Activated CD4-positive, CD25-positive, alpha-beta regulatory T cell (primary cell): ENCODE measurements at places on chromosomes 6 and 20.
A peak's percentile ranks its signal among the peaks of the same experiment; 100 is the strongest.

GRCh38 chr6:47630587-47630986, 67.8 kb upstream of the ADGRF4 start:
- DNase-seq = no peak

GRCh38 chr20:57964011-57964862, 254.4 kb upstream of the PMEPA1 start:
- DNase-seq = no peak

- no peak for DNase-seq
Observed at GRCh38 chr6:42400061-42400760, 51.5 kb downstream of the TRERF1 start.

- no peak for DNase-seq
Observed at GRCh38 chr6:21003780-21004541, 469.7 kb downstream of the CDKAL1 start.

- DNase-seq = no peak
Observed at GRCh38 chr6:124868481-124868880, 93.8 kb upstream of the RNF217 start.

GRCh38 chr6:157893238-157893637, 70.2 kb downstream of the SNX9 start:
- DNase-seq = peak; percentile 6

DNA sequence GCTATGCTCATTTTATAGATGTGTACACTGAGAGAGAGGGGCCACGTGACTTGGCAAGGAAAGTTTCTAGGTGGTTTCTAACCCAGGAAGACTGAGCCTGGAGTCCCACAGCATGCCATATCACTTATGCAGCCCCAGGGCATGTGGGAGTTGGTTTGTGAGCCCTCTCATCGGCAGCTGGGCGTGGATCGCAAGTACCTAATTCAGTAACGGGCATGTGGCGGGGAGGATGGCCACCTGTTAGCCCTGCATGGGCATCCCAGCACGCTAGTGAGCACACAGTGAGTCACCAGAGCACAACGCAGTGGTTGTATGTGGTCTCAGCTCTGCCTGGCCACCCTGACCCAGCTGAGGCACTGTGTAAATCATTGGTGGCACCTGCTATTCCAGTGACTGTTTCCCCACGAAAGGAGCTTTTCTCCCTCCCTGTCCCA, 88.3 kb downstream of the NINL start:
- no peak for DNase-seq

GRCh38 chr6:93580446-93580845, 161.1 kb upstream of the EPHA7 start:
- no peak for DNase-seq

- DNase-seq = no peak
Observed at GRCh38 chr6:148565930-148566663, 180.7 kb upstream of the UST start.

DNA sequence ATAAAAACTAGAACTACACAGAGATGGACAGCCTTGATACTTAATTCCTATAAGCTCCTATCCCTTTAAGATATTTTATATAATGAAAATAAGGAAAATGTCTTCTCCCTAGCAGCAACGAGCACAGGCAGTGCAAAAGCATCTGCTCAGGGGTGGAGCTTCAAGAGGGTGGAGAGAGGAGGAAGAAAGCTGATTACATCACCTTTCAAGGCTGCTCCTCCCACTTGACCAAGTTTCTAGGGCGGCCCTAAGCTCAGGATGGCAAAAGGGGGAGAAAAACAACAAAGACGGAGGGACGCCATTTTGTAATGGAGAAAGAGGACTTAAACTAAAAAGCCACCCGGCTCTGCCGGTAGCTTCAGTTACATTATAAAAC, 2.2 kb downstream of the PPP1R10 start:
- DNase-seq = peak; percentile 46

DNA sequence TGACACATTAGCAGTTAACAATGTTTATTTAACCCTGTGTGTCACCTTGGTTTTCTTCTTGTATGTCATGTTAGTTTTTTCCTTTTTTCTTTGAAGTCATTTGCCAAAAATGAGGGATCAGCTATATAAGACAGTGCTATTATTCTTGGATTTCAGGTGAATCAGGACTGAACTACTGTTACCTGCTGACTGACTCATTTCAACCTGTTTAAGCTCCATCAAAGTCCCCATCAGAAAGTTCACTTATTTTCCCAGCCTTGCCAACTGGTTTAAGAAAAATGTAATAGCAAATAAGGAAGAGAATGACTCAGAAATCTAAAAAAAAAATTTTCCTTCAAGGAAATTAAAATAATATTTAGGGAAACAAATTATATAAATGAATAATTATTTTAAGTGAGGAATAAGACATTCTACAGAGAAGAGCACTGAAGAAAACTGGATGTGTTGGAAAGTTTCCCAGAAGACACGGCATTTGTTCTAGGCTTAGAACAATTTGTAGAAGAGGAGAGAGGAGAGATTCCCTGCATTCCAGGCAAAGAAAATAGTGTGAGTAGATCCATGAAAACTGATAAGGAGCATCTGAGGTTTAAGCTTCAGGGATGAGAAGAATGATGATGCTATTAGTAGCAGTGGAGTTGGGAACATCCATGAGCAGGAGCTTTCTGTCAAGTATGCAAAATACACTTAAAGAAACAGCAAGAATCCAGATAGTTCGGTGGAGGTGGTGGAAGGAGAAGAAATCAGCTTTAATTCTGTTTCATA, 84.9 kb upstream of the SIM1 start:
- DNase-seq = no peak

DNA sequence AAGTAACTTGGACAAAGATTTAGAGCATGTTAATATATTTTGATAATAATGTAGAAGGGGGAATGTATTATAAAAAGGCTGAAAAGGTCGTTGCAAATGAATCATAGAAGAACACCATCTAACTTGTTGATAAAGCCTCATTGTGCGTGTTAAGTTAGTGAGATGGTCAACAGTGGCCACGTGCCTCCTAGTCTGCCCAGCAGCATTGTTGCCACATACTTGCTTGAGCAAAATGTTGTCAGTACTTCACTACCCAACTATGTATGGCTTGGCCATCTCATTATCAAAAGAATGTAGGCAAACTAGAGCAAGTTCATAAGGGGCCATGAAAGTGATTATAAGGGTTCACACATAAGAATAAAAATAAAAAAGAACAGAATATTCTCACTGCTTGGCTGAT, 84.6 kb downstream of the PHACTR1 start:
- no peak for DNase-seq

- DNase-seq = no peak
Observed at GRCh38 chr6:111358454-111358853, 124.6 kb downstream of the REV3L start.

DNA sequence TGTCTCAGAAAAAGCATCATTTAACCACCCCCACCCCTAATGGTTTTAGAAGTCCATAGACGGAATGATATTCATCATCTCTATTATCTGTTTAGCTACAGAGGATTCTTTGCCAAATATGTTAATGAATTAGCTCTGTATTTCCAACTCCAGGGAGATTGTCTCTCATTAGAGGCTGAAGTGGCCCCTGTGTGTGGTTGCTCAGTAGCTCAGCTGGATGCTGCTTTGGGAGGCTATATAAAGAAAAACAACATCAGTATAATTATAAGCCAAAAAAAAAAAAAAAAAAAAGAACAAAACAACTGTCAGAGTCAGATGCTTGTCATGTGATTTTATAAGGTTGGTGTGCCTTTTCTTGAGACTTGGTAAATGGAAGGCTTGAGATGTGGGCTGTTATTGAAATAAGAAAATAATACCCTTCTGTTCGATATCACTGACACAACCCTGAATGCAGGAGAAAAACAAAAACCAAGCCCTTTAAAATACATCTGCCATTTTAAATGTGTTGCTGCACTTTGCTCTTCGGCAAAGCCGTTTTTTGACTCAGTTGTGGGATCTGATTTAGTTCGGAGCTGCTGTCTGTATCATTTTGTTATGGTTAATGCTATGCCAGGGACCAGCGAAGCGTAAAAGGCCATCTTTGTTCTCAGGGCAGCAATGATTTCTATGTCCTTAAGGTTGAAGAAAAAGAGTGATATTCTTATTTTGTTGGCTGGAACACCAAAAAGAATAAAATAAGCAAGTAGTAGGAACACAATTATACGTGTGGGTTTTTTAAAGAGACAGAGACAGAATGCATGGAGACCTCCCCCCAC, 422.6 kb downstream of the QKI start:
- DNase-seq = no peak

DNA sequence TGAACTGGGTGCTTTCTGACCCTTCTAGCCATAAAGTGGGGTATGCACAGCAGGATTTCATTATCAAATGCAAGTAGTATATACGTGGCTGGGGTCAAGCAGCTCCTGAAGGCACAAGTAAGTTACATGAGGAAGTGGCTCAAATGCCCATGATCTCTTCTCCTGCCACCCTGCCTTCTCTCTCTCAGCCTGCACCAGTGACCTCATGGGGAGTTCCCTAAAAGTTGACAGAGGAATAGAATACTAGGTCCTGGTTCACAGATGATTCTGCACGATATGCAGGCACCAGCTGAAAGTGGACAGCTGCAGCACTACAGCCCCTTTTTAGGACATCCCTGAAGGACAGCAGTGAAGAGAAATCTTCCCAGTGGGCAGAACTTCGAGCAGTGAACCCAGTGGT, 282.0 kb downstream of the BCKDHB start:
- no peak for DNase-seq

DNA sequence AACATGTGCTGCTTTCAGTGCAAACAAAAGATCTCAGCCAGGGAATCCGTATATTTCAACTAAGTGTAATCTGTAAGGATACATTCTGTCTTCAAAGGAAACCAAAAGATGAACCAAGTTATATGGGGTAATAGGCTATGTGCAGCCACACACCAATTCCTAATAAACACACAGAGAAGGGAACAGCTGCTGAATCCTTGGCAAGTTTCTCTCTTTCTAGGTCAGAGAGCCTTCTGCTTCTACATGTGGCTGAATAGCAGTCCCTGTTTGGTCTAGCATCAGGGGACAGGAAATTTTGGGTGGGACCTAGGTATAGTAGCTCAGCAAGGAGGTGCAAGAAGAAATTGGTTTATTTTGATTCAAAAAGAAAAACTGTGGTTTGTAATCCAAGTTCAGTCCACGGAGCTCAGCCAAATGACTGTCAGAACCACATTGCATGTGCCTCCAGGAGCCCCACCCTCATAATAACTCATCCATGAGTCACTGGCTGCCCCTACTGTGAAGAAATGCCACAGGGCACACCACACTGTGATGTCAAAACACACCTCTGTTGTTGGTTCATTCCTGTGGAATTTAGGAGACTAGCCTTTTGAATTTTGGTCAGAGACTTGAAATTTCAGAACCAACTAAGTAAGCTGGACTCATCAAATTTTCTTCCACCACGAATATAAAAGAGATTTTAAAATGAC, 21.1 kb downstream of the SPTLC3 start:
- no peak for DNase-seq

DNA sequence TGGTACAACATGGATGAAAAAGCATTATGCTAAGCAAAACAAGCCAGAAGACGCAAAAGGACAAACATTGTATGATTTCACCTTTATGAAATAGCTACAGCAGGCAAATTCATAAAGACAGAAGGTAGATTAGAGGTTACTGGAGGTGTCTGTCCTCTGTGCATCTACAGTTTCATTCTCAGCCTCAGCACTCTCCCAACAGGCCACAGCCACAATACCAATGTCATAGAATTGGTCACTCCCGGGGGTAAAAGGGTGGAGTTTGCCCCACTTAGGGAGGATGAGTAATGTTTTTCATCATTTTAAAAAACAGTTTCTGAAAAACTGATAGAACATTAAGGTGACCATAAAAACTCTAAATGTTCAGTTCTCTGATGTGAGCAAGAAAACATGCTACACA, 17.2 kb upstream of the TMX4 start:
- DNase-seq = no peak

DNA sequence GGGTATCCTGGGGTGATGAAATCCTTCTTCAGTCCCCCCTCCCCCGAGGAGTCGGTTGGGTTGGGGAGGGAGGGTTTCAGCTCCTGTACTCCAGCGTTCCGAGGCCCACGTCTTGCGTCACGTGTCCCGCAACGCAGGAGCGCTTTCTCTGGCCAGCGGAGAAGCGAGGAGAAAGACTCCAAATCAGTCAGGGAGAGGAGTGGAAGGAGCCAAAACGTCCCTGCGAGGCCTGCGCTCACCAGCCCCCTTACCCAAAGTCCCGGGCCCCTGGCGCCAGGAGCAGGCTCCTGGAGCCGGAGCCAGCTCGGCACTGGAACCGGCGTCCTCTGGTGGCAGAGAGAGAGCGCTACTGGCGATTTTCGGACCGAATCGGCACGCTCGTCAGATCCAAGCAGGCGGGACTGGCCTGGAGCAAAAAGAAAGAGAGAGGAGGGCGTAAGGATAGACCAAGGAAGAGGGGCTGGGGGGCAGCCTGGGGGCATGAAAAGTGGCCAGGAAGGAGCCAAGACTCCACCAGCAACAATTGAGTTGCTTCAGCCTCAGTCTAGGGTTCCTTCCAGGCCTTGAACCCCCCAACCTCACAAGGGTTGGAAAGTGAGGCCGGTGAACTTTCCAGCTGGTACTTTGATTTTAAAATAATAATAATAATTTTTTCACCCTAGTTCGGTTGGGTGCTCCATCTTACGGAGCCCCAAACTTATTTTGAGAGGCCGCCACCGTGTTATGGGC, at the start of gene GNAS:
TSS of gene GNAS (plus strand) at position 174 of the 729 bp plus-strand sequence.
- DNase-seq = peak; percentile 21

- no peak for DNase-seq
Observed at GRCh38 chr6:9461188-9461587, 953.7 kb downstream of the TFAP2A start.

- DNase-seq = no peak
Observed at GRCh38 chr20:59835448-59836395, 97.7 kb downstream of the SYCP2 start.

GRCh38 chr6:97656236-97656635, 373.2 kb upstream of the MMS22L start:
- DNase-seq = no peak

- DNase-seq = no peak
Observed at GRCh38 chr20:833121-833449, 430 bp upstream of the FAM110A start.

- no peak for DNase-seq
Observed at GRCh38 chr20:56859801-56860261, 230.7 kb downstream of the TFAP2C start.

GRCh38 chr20:62216636-62217566, 3.2 kb downstream of the HRH3 start:
- DNase-seq = no peak

DNA sequence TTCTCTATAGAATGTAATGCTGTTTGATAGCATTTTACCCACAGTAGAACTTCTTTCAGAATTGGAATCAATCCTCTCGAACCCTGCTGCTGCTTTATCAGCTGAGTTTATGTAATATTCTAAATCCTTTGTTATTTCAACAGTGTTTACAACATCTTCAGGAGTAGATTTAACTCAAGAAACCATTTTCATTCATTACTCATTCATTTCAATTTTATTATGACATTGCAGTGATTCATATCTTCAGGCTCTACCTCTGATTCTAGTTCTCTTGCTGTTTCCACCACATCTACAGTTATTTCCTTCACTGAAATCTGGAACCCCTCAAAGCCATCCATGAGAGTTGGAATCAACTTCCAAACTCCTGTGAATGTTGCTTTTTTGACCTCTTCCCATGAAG, 93.7 kb downstream of the ZFAND3 start:
- no peak for DNase-seq

DNA sequence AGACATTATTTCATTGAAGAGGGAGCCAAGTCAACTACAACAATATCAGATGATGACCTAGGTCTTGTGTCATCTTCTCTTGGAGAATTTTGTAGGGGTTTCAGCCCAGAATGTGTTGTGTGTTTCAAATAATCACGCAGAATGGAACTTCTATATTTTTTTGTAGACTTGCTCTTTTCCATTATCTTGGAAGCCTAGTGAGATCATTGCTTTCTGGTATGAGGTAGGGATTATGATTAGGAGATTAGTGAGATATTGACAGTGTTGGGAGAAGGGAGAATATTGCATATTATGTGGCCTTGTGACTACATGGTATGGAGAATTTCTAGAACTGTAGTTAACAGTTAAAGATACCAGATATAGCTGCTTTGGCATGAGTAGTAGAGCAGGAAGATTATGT, 423.6 kb upstream of the PLCB4 start:
- no peak for DNase-seq
